ENCODE measurements at places on chromosomes 13 and 19.
A peak's percentile ranks its signal among the peaks of the same experiment; 100 is the strongest.

GRCh38 chr13:60427285-60427684, 30.3 kb downstream of the TDRD3 start:
- no peak for DNase-seq

GRCh38 chr13:27170516-27171243, 931 bp downstream of the USP12 start:
- DNase-seq = no peak

DNA sequence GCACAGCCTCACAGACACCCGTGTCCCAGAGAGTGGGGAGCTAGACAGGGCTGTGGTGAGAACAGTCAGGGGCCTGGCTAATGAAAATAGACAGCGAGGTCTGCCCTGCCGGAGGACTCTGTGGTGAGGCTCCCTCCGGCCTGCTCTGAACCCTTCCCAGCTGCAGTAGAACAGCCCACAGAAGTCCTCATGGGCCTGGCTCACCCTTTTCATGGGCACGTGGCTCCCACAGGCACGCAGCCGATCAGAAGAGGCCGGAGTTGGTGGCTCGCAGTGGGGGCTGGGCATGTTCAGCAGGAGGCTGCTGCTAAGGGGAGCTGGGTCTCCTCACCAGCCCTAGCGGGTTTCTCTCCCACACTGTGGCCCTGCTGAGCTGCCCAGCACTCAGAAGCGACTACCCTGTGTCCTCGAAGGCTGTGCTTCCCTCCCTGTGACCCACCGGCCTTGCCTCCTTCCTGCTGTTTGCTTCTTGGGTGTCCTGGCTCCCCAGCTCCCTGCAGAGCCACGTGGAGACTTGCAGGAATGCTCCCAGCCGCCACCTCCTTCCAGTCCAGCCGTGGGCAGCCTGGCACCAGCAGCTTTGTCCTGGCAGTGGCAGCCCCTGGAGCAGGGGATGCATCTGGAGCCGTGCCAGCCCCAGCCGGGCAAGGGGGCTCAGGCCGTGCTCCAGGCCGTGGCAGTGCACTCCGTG, 138.7 kb downstream of the KDM4B start:
- DNase-seq = peak; percentile 54

DNA sequence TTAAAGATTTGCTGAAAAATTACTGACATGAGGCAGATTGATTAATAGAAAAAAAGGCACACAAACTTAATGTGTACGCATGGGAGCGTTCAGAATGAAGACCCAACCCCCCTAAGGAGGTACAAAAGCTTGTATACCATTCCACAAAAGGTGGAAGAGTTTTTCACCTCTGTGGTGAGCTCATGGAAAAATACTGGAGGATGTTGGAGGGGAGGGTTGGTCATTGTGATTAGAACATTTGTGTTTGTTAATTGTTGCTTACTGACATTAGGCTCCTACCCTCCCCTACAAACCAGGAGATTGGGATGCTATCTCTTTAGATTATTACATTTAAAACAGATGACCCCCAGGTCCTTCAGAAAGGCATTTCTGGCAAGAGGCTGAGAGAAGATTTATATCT, 1973.3 kb downstream of the OLFM4 start:
- DNase-seq = no peak

DNA sequence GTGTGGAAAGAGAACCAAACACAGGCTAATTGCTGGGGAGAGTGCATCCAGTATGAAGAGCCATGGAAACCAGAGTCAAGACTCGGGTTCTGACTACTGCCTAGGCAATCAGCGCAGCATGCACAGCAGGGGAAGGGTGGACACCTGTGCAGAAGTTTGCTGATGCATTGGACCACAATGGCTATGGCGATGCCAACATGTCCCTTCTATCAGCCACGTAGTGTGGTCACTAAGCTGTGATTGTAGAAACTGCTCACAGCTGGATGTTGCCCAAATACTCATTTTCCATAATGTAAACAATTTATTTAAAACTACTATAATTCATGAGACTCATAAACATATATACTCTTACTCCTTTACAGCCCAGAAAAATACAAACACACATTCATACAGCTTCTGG, 1718.2 kb downstream of the EFNB2 start:
- no peak for DNase-seq

DNA sequence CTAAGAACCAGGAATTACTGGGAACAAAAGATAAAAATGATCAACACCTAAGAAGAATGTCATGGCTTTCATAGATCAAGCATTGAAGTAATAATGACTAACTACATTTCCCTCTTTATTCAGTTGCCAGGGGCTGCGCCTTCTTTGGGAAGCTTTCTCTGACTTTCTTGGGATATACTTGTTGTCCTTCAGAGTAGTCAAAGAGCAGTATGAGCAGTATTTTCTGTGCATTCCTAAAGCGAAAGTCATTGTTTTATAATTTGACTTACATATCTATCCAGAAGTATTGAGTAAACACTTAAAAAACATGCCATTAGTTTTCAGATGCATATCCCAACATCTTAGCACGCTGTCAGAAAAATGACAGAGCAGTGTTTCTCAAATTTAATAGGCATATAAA, 2412.4 kb downstream of the PCDH9 start:
- peak; percentile 15 for DNase-seq

DNA sequence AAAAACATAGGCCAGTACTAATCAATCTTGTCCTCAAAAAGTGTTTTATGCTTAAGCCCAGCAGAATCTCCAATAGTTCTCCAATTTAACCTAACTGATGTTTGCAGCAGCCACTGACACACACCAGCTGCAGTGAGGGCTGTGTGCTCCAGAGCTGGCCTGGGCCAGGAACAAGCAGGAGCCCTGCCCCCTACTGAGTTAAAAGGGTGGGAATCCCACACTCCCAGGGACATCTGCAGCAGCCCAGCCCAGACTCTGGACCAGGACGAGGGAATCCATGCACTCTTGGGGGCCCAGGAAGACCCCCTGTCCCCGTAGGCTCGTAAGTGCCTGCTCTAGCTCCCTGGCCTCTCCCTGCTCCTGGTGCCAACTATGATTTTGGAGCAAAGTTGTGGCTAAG, 91.5 kb upstream of the ATXN8OS start:
- DNase-seq = no peak

DNA sequence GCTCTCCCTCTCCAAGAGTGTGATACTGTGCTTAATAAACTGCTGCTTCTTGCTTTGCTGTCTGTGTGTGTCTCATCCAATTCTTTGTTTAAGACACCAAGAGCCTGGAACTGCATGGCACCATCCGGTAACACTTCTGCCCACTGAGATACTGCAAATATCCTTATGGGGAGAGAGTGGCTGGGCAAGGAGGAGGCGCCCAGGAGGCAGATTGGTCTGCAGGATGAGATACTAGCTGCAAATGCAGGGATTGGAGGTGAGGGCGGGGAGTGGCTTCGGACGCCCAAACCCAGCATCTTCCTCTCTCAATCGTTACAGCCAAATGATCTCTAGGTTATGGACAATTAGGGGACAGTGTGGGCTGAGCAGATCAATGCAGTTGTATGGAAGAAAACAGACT, 1.7 kb upstream of the SIGLEC7 start:
- no peak for DNase-seq

DNA sequence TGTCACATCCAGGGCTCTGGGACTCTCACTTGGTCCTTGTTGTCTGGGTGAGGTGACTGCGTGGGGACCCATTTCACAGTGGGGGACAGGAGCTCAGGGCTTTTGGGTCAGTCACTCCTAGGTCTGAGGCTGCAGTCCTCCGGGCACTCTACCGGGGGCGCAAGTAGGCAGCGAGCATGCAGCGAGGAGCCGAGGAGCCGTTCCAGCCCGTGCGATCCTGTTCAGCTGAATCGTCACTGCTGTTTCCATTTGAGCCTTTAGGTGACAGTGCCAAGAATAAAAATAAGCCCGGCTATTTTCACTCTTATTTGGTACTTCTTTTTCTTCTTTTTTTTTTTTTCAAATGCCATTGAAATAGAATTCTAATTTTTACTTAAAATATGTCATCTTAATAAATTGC, 126.5 kb downstream of the ZNF536 start:
- no peak for DNase-seq

GRCh38 chr13:50893211-50893852, 16.3 kb upstream of the RNASEH2B start:
- DNase-seq = peak; percentile 37

DNA sequence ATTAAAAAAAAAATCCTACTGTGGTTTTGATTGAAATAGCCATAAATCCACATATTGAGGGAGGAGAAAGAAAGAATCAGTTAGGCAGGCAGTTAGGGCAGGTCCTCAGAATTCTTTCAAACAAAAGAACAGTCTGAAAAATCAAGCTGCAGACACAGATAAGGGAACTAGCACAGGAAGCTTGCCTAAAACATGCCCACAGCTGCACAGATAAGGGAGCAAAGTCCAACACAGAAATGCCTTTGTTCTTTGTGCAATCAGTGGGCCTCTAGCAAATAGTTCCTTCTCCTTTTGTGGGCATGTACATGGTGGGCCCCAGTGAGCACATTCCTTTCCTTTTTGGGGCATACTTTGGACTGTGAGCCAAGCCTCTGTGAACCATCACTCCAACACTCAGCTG, 42.7 kb downstream of the UTP14C start:
- peak; percentile 7 for DNase-seq

- DNase-seq = peak; percentile 99
Observed at GRCh38 chr19:44113138-44113783, at the start of gene ZNF225. ZNF225 (plus strand) TSS chr19:44113399; CDS start chr19:44115828, 2,429 bp downstream.

DNA sequence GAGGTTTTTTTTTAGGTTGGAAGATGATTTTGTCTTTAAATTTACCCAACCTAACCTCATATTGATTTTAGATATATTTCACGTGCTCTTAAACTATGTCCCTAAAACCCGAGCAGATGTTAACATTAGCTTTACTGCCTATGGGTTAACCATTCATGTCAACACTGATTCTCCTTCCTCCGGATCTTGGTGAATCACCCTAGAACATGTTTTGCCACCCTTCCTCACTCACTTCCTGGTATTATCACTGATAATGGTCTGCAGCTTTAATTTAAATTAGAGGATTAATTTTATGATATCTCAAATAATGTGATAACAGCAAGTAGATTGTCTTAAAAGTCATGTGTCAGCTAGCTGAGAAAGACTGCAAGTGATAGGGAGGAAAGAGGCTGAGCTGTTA, 31.9 kb downstream of the HTR2A start:
- DNase-seq = no peak

- DNase-seq = no peak
Observed at GRCh38 chr19:49453757-49454240, 774 bp downstream of the ALDH16A1 start.

DNA sequence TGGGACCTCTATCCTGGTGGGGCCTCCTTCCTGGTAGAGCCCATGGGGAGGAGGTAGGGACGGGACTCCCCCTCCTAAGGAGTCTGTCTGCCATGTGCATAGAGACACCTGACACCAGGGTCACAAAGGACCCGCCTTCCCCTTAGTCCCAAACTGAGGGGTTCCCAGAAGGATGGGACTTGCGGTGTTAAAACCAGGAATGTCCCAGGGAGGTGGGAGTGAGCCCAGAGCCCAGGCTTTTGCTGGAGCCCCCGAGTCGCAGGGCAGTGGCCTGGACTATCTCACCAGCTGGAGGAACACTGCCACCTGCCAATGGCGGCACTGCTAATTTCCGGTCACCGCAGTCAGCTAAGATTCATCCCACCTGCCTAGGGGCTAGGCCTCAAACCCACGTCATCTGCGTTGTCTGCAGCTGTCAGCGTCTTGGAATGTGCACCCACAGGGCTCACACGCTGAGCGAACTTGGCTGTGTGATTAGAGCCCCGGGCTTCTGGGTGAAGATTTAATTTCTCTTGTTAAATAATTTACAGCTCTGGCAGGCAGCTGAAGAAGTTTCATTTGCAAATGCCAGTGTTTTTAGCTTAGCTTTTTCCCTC, 31.9 kb upstream of the ATP11A start:
- DNase-seq = peak; percentile 72

- no peak for DNase-seq
Observed at GRCh38 chr13:63700350-63700749, 2284.7 kb upstream of the PCDH20 start.

DNA sequence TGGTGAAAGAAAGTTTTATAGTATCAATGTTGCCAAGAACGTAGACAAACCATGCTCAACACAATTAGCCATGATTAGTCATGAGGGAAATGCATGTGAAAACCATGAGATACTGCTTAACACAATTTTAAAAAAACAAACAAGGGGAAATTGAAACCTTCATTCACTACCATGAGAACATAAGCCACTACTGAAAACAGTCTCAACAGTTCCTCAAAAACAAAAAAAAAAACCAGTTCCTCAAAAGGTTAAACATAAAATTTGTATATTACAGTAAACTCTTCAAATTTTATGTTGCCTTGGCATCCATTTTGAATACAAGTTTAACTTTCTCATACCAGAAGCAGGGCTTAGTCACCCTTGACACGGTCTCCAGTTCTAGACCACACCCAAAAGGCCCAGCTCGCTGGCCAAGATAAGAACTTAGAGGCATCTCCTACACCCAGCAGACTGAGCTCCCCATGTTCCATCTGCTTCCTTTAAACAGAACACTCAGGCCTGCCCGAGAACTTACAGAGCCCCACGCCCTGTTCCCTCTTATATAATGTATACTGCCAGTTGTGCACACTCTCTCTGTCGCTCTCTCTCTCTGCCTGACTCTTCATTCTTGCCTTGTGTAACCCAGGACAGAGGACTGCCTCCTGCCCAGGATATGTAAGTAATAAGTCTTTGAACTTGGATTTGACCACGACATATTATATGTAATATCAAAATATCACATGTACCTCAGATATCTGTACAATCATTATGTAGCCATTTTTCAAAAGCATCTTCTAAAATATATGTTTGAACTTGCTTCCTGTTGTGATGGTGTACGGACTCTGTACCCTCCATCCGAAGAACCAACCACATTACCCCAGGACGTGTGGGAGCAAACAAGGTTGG, 67.4 kb downstream of the STK24 start:
- DNase-seq = peak; percentile 89

GRCh38 chr19:47714339-47714738, 1.1 kb downstream of the EHD2 start:
- peak; percentile 42 for DNase-seq

- DNase-seq = peak; percentile 2
Observed at GRCh38 chr19:28377077-28377476, 835.9 kb downstream of the UQCRFS1 start.

DNA sequence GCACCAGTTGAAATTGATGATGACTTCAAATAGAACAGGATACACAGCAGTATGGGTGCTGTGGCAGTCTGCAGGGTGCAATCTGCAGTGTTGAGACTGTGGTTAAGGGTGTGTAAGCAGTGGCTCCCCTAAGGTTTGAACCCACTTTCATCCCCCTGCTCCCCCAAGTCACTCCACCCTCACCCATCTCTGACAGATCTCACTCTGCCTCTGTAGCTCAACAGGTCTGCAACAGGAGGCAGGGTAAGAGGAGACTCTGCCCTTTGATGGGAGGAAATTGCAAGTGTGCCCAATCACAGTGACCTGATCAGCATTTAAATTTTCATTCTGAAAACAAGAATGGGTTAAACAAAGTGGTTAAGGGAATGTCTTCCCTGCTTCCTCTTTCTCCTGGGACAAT, 92.4 kb downstream of the DCT start:
- DNase-seq = no peak

GRCh38 chr19:35223862-35224505, 4.6 kb downstream of the FAM187B start:
- DNase-seq = no peak

DNA sequence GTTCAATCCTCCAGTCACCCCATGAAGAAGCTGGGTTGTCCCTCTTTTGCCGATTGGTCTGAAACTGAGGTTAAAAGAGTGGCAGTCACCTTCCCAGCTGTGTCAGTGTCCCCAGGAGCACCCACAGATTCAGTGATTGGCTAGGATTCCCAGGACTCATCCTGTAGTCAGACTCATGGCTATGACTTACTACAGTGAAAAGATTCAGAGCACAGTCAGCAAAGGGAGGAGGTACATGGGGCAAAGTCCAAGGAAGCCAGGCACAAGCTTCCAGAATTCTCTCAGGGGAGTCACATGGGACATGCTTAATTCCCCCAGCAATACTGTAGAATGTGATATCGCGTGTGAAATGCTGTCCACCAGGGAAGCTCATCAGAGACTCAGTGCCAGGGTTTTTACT, 14.2 kb downstream of the ZNF473 start:
- no peak for DNase-seq
